Activated naive CD8-positive, alpha-beta T cell treated with anti-CD3 and anti-CD28 coated beads, Interleukin-2, amount 50 U/mL, for 16 hours (primary cell): ENCODE measurements at places on chromosomes 1 and 21.

- no peak for DNase-seq
These were observed 335.9 kb downstream of the RGS7 start for GRCh38 chr1:241020851-241021697.

DNA sequence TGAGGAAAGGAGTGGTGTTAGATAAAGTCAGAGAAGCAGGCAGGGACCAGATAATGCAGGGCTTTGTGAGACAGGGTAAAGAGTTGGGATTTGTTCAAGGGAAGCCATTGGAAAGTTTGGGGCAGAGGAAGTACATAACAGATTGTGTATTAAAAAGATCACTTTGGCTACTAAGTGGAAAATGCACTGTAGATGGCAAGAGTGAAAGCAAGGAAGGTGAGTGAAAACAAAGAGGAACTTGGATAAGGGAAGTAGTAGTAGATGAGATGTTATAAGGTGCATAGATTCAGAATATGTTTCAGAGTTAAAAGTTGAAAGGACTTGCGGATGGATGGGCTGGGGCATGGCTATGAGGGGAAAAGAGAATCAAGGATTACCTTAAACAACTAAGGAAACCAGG is 17.4 kb downstream of the MRPL39 start:
- DNase-seq: no peak

- DNase-seq: no peak
These were observed 7.2 kb upstream of the PTGER3 start for GRCh38 chr1:71054791-71055190.

DNA sequence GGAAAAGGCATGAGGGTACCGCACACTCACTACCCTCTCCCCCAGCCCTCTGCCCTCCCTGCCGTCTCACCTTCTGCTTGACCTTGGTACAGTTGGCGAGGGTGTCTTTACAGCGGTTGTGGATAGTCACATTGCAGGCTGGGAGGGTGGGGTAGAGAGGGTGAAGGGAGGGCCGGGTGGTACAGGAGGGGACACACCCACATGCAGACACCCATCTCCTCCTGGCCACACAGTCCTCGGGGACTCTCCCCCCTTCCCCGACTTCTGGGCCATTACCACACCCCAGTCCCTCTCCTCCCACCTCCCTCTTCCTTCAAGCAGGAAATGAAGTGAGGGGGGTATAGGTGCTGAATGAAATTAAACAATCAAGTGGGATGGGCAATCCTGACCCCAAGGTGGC is 11.6 kb downstream of the ARHGEF2 start:
- no peak for DNase-seq
